ENCODE measurements at places on chromosomes 13 and 19.
A peak's percentile ranks its signal among the peaks of the same experiment; 100 is the strongest.

DNA sequence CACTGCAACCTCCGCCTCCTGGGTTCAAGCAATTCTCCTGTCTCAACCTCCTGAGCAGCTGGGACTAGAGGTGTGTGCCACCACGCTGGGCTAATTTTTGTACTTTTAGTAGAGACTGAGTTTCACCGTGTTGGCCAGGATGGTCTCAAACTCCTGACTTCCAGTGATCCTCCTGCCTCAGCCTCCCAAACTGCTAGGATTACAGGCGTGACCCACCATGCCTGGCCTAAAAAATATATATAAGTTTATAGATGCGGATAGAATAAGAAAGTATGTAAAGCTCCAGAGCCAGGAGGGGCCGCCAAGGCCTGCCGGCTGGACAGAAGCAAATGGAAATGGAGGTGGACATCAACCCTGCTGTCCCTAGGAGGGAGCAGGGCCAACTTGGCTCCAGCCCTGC lies 66.0 kb downstream of the COL4A1 start:
- no peak for DNase-seq

DNA sequence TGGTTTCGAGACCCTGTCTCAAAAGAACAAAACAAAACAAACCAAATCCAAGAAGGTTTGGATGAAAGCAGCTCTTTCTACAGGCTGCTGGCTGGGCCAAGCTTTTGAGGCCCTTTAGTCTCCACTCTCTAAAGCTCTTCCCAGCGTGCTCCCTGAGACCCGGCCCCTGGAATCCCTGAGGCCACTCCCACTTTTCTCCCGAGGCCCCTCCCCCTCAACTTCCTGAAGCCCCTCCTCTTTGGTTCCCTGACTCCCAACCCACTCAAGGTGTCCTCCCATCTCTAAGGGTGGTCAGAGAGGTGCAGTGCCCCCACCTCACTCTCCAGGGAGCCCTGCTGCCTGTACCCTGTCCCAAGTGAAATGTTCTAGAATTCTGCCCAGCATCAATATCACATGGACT lies 10.6 kb downstream of the ERICH6B start:
- DNase-seq: no peak

GRCh38 chr19:55581823-55582223 lies 1.2 kb upstream of the ZNF579 start:
- DNase-seq: no peak

DNA sequence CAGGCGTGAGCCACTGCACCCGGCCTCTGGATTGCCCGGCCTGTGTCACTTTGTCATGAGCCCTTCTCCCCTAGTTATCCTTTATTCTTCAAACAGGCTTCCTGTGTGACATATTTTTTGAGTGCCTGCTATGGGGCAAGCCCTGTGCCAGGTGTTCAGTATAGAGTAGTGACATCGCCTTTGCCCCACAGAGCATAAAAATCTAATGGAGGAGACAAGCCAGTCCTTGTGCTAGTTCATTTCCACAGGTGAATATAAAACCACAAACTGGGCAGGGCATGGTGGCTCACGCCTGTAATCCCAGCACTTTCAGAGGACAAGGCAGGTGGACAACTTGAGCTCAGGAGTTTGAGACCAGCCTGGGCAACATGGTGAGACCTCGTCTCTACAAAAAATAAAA lies 43.2 kb downstream of the BBC3 start:
- no peak for DNase-seq

DNA sequence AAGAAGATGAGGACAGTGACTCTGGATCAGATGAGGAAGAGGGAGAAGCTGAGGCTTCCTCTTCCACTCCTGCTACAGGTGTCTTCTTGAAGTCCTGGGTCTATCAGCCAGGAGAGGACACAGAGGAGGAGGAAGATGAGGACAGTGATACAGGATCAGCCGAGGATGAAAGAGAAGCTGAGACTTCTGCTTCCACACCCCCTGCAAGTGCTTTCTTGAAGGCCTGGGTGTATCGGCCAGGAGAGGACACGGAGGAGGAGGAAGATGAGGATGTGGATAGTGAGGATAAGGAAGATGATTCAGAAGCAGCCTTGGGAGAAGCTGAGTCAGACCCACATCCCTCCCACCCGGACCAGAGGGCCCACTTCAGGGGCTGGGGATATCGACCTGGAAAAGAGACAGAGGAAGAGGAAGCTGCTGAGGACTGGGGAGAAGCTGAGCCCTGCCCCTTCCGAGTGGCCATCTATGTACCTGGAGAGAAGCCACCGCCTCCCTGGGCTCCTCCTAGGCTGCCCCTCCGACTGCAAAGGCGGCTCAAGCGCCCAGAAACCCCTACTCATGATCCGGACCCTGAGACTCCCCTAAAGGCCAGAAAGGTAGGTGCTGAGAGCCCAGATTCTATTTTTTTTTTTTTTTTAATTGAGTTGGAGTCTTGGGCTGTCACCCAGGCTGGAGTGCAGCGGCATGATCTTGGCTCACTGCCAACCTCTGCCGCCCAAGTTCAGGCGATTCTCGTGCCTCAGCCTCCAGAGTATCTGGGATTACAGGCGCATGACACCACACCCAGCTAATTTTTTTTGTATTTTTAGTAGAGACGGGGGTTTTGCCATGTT lies 2.3 kb downstream of the PPP1R15A start:
- no peak for DNase-seq

DNA sequence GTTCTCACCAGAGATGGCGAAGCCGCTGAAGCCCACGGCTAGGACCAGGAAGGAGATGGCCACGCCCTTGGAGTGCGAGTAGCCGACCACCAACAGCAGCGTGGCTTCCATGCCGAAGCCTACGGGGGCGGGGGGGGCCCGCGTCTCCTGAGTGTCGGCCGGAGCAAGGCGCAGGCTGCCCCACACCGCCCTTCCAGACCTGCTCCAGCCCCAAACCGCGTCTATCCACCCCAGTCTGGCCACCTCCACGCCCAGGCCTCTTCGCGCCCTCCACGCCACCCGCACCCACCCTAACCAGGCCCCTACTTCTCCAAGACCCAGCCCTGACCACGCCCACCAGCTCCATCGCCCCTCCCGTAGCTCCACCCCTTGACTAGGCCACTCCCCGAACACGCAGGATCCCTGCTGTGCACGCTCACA lies 6.2 kb downstream of the GFY start:
- no peak for DNase-seq

DNA sequence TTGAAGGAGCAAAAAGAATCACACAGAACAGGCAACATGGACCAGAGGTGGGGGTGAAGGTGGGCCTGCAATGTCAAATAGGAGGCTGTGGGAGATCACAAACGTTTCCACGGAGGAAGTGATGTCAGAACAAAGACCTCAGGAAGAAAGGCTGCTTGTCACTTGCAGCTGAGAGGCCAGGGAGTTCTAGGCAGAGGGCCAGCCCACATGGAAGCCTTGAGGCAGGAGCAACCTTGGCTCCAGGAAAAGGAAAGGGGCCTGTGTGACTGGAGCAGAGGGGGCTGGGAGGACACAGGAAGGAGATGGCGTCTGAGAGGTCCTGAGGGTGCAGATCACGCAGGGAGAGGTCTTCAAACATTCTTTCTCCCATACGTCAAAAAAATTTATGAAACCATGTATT lies 16.3 kb downstream of the ZNF160 start:
- no peak for DNase-seq

DNA sequence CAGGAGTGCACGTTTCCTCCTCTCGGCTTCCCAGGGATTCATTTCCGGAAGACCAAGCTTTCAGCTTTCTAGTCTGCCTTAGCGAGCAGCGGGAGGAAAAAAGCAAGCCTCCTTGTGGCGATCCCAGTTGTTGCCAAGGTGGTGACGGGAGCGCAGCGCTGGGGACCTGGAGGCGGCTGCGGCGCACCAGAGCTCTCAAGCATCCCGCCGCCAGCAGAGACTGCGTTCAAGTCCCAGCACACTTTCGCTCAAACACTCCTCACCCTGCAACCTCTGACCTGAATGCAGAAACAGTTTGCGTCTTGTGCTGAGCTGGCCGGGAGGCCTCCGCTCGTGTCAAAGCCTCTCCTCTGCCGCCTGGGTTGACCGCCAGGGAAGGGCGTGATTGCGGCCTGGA lies 4.9 kb downstream of the GSX1 start:
- DNase-seq: no peak

- no peak for DNase-seq
Measured at GRCh38 chr19:7997809-7998480, 7.5 kb downstream of the ELAVL1 start.

- DNase-seq: no peak
Measured at GRCh38 chr19:40229484-40229883, 3.0 kb upstream of the CCNP start.

GRCh38 chr13:98938801-98939200 lies 39.1 kb downstream of the DOCK9 start:
- DNase-seq: no peak

GRCh38 chr19:30710721-30711120 lies 338.5 kb downstream of the ZNF536 start:
- no peak for DNase-seq

GRCh38 chr19:4327252-4327876 lies 11.3 kb downstream of the STAP2 start:
- peak; percentile 32 for DNase-seq

- no peak for DNase-seq
Measured at GRCh38 chr13:65508338-65508737, 1721.8 kb downstream of the PCDH9 start.

DNA sequence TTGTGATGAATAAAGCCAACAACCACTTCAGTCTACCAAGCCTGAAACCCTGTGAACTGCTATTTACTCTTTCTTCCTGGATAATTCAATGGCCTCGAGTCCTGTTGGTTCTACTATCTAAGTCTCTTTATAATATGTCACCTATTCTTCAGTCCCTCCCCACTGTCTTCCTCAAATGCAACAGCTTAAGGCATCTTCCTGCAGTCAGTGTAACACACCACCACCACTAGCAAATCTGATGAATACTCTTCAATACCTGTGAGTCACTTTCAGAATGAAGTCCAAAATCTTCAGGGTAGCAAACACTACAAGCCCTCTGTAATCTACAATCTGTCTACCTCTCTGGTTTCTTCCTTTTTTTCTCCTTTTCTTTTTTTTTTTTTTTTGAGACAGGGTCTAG lies 32.9 kb downstream of the ZDHHC20 start:
- no peak for DNase-seq

DNA sequence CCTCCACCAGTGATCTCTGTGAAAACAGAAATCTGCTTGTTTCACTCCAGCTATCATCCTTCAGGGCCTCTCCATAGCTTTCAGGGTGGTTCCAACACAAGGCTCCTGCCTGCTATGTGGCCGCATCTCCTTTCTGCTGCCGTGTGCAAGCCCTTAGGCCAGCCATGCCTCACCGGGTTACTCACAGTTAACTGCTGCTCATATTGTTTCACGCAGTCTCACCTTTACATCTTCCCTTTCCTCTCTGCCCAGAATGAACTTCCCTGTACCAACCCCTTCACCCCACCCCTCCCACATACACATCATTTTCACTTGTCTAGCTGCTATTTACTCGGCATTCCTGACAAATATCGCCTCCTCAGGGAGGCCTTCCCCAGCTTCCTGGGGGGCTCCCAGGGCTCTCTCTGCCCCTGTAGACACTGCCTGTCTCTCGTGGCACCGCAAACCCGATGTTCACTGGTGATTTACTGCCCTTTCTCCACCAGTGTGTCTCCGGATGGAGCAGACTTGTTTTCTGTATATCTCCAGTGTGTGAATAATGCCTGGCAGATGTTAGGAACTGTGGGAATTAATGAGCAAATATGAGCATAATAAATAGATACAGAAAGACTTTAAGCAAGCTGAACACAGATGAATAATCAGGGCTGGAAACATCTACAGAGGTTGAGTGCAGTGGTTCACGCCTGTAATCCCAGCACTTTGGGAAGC lies 39.3 kb upstream of the GPR183 start:
- DNase-seq: no peak

GRCh38 chr13:91372911-91373310 lies 25.4 kb downstream of the MIR17HG start:
- no peak for DNase-seq

DNA sequence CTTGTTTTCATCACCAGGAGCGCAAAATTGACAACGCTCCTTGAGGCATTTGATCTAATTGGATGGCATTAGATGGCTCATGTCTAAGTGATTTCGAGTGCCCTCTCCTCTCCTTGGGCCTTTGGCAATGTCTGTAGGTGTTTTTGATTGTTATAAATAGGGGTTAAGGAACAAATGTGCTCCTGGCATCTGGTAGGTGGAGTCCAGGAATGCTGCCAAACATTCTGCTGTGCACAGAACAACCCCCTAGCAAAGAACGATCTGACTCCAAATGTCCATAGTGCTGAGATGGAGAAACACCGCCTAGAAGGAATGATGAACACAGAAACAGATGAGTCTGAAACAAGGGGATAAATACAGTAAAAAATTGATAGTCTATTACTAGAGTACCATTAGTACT lies 68.0 kb upstream of the C1QTNF9B start:
- DNase-seq: no peak

GRCh38 chr19:58543826-58544590 lies at the start of gene TRIM28:
TSS of gene TRIM28 (plus strand) at chr19:58544064. CDS start at chr19:58544758, 694 bp downstream.
- DNase-seq: no peak

DNA sequence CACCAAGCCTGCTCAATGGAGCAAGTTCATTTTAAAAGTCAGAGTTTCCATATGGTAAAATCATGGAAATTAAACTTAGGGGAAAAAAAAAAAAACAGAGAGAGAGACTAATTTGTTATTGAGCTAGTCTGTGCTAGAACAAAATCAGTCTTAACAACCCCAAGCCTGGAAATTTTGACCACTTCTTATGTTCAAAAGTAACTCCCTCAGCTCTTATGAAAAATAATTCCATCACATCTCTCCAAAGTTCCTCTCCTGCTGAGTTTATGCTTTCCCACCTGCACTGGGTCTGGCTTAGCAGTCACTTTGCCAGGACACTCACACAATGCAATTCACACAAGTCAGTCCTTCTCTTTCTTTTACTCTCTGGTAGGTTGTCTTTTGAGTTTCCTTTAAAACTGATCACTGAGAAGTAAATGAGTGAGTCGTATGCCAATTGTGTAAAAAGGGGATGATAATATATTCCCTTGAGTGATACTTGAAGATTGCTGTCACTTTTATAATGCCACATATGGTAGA lies 92.6 kb downstream of the ENOX1 start:
- no peak for DNase-seq

GRCh38 chr13:106367361-106367971 lies 168.0 kb downstream of the EFNB2 start:
- no peak for DNase-seq

DNA sequence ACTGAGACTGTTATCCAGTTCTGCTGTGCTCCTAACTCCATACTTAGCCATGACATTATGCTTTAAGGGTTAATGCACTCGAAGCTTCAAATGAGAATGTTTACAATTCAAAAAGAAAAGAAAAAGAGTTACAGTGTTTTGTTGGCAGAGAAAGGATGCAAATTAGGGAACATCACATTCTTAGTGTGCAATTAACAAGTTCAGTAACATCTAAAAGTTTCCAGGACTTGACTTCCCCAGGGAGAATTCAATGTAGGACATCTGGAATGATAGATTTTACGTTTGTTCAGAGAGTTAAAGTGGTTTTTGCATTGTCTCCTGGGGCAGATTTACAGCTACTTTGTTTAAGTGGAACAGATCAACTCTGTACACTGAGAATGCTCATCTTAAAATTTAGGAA lies 525.2 kb downstream of the LIG4 start:
- no peak for DNase-seq
